Stimulated activated CD8-positive, alpha-beta memory T cell treated with anti-CD3 and anti-CD28 coated beads, Interleukin-12 subunit alpha, Interleukin-12 subunit beta, amount 100 ng/mL, for 1 hour (primary cell): ENCODE measurements at places on chromosomes 5 and 9.

DNA sequence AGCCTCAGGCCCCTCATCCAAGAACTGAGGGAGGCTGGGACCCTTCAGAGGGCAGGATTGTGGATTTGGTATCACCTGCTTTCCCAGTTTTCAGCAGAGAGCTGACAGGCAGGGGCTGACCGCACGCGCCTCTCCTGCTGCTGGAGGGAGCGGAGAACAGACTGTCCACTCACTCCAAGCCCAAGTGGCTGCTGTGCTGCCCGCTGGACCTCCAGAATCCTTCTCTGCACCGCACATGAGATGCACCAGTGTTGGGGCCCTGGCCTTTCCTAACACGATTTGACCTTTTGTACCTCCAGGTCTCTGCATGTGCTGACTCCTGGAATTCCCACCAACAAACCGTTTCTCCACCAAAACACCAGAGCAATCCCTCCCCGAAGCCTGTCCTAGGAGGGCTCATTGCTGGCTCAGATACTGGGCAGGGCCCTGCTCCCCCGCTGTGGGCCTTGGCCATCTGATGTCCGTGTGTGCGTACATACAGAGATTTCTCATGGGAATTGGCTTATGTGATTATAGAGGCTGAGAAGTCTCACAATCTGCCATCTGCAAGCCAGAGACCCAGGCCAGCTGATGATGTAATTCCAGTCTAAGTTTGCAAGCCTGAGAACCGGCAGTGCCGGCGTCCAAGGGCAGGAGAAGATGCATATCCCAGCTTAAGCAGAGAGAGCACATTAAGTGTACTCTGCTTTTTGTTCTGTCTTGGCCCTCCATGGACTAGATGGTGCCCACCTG lies 141.7 kb downstream of the GADD45G start:
- DNase-seq, result no peak

- DNase-seq, result no peak
These were observed 164.2 kb downstream of the ACTL7B start for GRCh38 chr9:108691614-108692013.

- no peak for DNase-seq
These were observed 8.1 kb upstream of the RAD23B start for GRCh38 chr9:107274953-107275422.

DNA sequence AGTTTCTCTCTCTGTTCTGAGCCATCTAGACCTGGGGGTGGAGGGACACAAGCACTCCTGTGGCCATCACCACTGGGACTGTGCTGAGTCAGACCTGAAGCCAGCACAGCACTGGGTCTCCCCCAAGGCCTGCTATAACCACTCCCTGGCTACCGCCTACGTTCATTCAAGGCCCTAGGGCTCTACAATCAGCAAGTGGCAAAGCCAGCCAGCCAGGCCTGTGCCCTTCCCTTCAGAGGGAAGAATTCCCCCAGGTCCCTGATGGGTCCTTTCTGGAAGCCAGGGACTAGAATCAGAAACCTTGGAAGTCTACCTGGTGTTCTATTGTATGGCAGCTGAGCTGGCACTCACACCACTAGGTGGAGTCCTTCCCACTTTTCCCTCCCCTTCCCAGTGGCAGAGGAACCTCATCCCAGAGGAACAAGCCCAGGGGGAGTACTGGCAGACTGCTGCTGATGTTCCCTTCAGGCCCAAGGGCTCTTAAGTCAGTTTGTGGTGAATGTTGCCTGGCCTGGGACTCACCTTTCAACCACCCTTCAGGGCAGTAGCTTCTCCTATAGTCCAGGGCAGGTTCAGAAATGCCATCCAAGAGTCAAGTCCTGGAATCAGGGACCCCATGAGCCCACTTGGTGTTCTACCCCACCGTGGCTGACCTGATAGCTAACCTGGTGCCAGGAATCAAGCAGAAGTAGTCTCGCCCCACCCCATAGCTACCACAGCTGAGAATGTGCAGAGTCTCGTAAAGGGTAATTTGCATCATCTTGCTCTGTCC lies 20.0 kb downstream of the JMY start:
- no peak for DNase-seq

GRCh38 chr9:37105234-37105633 lies 15.1 kb upstream of the ZCCHC7 start:
- DNase-seq, result no peak

DNA sequence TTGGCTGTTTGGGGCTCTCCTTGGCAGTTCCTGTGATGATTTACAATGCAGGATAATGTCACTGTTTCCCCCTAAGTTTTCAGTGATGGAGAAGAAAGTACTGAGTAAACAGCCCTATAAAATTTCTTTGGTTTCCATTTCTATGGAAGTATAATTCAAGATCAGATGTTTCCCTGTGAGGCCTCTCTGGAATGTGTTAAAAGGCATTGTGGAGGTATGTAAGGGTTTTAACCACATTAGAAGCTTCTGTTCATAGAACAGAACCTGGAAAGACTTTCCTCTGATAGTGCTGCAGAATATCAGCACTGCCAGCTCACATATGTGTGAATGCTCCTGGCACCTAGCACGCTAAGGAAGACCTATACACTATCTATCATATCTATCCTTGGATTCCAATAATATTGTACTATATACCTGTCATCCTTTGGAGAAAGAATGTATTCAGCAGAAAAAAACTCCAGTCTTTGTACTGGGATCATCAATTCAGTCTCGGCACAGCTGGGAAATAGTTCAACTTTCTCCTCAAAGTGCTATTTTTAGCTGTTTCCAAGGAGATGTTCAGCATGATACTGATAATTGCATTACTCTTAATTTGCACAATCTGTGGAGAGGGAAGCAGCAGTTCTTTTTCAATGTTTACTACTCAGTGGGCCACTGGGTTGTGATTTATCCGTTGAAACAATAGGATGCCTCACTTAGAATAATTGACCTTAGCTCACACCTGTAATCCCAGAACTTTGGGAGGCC lies 21.9 kb downstream of the TTC1 start:
- no peak for DNase-seq

DNA sequence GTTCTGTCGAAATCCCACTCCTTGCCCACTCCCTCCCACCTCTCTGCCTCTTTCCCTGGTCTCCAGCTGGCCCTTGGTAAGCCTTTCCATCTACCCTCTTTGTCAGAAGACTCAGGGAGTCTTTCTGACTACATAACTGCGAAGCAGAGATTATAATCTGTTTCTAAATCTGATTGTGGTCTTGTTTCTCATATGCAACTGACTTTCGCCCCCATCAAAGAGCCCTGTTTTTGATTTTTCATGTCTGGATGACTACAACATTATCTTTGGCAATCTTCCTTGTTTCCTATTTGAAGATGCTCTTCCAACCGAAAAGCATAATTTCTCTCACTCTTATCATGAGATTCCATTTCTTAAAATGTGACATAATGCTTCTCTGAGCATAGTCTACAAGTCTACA lies 218.2 kb upstream of the ADAMTSL1 start:
- no peak for DNase-seq

- no peak for DNase-seq
These were observed 9.1 kb upstream of the MGAT1 start for GRCh38 chr5:180811623-180812124.

GRCh38 chr5:171644536-171644935 lies 141.1 kb upstream of the SMIM23 start:
- DNase-seq, result no peak

DNA sequence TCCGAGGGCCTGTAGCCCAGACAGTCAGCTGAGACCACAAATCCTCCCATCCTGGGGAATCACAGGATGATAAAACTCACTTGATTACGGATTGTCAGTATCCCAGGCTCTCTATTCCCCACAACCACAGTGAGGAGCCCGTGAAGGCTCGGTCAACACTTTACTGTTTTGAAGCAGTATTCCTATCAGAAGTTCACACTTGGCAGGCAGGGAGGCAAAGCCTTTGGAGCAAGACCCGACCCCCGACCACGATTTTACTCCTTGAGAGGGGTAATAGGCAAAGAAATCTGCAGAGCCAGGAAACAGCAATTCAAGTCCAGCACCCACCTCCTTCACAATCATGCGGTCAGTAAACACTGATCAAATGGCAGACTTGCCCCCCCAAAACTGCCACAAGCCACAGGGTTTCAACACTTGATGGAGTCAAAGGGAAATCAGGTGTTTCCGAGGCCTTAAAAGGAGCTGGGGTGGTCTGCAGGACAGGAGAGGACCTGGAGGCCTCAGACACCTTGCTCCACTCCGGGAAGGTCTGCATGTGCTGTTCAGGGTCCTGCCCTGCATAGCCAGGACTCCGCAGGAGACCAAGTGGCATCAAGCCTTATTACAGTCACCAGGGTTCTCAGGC lies 25.2 kb downstream of the BICD2 start:
- no peak for DNase-seq

GRCh38 chr9:133709691-133710571 lies 28.2 kb downstream of the SARDH start:
- no peak for DNase-seq

- DNase-seq, result no peak
These were observed 473.6 kb upstream of the TNC start for GRCh38 chr9:115591584-115591984.

DNA sequence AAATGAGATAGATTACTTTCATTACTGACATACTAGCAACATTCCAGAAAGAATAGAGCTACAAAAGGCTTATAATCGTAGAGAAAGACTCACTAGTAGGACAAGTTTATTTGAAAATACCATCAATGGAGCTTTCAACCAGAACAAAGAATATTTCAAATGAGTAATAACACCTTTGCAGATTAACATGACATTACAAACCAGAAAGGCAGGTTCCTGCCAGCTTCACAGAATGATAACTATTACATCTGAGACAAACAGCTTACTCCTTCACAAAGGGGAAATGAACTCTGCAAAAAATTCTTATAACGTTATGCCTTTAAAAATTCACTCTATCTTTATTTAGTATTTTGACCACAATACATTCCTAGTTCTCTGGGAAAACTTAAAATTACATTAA lies 103.1 kb downstream of the EPB41L4A start:
- no peak for DNase-seq

DNA sequence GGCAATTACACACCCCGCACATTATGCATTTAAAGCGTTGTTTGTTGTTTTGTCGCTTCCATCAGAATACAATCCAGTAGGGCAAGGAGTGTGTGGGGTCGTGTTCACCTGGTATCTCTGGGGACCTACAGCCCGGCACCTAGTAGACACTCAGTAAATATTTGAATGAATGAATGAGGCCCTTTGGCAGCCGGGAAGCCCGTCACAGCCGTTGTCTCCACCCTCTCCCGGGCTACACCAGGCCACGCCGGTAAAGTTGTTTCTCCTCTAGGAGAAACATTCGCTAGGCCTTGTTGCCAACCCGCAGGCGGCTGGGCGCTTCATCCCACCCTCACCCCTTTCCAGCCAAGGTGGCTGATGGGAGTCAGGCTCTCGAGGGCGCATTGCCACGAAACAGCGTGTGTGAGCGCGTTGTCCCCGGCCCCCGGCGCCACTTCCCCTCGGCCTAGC lies 876 bp upstream of the JAK2 start:
- DNase-seq, result no peak

GRCh38 chr5:147911427-147911826 lies 5.1 kb upstream of the C5orf46 start:
- DNase-seq, result no peak

GRCh38 chr5:76625087-76625815 lies 2.0 kb upstream of the F2RL2 start:
- DNase-seq, result no peak

DNA sequence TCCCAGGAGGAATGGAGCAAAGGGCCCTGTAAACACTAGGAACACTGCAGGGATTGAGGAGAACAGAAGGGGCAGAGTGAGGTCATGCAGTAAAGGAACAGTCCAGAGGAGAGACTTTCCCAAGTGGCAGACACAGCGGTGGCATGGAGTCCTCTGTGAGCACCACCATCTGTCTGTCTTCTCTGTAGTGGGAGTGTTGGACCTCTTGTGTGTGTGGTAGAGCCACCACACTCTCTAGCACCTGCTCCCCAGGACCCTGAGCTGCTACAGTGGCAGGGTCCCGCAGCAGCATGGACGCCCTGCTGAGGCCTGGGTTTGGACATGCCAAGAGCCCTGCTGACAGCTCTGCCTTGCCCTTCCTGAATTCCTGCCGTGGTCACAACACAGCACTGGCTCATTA lies 75.7 kb upstream of the LARP1 start:
- no peak for DNase-seq

DNA sequence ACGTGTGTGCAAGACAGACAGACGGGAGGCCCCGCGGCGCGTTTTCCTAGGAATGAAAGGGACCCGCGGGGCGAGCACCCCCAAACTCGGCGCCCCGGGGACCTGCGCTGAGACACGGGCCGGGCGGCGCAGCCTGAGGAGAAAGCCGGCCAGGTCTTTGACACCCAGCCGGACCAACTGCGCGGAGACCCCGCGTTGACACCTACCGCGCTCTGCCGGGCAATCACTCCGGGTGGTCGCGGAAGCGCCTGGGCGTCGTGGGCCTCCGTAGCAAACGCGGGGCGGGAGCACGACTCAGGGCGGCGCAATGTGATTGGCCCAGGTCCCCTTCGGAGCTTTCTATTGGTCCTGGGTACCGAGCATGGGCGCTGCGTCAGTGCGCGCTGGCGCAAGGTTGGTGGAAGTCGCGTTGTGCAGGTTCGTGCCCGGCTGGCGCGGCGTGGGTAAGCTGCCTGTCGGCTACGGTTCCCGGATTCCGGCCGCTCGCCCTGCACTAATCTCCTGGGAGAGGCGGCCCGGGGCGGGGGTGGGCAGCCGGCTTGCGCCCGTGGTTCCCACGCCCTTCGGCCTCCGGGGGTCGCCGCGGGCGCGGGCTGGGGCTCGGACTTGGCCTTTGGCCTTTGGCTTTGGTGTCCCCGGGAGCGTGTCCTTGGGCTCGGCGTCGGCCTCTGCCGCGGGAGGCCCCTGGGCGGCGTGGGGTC lies at the start of the genes FASTKD3 and MTRR:
FASTKD3 (minus strand) TSS at position 259 of the 701 bp plus-strand sequence. CDS start 948 bp downstream, outside the sequence.
MTRR (plus strand) TSS at position 376 of the 701 bp plus-strand sequence. CDS start 1,647 bp downstream, outside the sequence.
- DNase-seq, result peak; percentile 84

GRCh38 chr5:128353441-128354107 lies 184.5 kb downstream of the FBN2 start:
- DNase-seq, result no peak

DNA sequence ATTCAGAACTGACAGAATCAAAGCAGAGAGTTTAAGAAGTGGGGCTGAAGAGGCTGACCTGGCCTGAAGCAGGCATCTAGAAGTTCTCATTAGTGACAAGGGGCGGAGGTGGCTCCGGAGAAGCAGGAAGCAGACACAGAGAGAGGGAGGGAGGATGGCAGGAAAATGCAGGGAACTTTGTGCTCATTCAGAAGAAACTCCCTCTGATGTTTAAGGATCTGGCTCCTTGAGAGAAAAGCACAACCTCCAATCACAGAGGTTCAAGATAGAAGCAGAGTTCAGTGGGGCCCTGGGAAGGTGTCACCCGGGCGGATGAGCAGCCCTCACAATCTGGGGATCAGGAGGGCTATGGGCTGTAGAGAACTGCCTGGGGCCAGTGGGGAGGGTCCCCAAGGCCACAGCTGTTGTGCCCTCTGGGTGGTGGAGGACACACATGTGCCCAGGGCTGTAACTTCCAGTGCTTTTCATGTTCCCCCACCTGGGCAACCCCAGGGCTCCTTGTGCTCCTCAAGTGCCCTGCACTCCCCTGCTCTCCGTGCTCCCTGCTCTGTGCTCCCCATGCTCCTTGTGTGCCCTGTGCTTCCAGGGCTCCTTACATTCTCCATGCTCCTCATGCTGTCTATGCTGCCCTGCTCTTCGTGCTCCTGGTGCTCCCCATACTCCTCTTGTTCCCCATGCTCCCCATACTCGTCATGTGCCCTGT lies 51.4 kb downstream of the TRIP13 start:
- DNase-seq, result no peak
